Astrocyte of the spinal cord (primary cell): ENCODE measurements at places on chromosomes 2 and 18.

DNA sequence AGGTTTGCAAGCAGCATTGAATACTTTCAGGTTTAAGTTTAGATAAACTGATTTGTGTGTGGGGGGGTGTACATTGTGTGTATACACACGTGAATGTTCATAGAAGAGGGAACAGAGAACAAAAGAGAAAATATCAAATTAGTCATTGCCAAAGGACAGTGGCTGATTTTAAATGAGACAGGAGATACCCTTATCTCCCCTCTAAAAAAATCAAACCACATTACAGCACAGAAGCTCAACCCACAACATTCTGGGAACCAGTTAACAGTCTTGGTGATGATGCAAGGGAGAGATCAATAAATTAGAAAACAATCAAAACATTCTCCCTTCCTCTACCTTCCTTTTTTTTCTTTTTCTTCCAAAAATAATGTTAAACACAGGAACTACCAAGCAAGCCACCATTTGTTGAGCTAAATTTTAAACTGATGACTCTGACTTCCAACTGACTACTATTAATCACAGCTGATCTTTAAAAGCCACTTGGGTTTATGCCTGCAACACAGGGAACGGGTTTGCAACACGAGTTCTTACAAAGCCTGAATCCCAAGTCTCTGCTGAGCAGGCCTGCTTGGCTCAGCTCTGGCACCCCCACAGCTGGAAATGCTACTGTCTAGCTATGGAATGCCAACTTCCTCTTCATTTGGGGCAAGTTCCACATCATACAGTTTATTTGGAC lies 119.2 kb upstream of the ACVR1C start:
- peak; percentile 81 for DNase-seq

- DNase-seq: no peak
These were observed 342.9 kb downstream of the TSN start for GRCh38 chr2:122098306-122098705.

DNA sequence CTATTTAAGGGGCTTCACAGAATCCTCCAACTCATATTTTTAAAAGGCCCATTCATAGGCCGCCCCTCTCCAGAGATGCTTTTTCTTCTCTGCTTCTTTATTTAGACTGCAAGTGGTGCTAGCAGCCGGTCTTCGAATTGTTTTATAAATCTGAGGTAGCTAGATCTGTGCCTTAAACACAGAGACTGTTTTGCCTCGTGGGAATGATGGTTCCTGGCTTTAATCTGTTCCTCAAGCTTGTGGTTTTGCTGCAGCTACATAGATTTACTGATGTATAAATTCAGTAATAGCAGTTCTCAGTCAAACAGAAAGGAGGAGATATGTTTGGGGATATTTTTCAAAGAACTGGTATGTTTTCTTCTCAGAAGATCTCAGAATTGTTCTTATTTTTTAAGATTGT lies 45.3 kb downstream of the TNFRSF11A start:
- no peak for DNase-seq

DNA sequence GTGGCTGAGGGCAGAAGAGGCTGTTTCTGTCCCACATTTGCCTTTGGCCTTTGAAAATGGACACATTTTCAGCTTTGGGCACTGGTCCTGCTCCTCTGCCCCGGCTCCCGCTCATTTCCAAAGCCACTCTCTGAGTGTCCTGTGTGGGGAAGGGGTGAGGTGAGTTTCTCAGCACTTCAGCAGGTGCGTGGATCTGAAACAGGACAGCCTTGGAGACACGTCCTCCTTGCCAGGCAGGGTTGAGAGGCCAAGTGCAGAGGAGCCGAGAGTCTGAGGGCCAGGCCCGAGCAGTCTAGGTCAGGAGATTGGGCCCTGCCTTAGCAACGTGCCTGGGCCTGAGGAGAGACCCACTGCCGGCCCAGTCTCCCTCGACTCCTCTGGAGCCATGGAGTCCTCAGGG lies 21.9 kb upstream of the ALPI start:
- no peak for DNase-seq

DNA sequence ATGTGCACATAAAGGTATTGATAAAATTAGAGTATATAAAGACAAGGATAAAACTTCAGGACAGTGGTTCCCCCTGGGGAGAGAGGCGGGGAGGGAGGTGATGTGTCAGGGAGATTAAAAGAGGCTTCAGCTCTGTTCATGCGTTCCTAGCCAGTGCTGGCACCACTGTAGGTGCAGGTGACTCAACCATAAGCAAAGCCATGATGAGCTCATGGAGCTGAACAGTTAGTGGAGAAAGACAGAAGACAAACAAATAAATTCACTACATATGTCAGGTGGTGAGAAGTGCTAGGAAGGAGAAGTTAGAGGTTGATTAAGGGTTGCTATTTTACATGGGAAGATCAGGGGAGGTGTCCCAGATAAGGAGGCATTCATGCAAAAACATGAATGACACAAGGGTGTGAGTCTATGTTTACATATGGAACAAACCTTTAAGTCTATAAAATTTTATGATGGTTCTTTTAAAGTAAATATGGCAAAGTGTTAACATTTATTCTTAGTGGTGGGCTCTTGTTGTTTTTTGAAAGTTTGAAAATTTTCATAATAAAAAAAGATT lies 136.0 kb downstream of the ANKRD44 start:
- peak; percentile 80 for DNase-seq

DNA sequence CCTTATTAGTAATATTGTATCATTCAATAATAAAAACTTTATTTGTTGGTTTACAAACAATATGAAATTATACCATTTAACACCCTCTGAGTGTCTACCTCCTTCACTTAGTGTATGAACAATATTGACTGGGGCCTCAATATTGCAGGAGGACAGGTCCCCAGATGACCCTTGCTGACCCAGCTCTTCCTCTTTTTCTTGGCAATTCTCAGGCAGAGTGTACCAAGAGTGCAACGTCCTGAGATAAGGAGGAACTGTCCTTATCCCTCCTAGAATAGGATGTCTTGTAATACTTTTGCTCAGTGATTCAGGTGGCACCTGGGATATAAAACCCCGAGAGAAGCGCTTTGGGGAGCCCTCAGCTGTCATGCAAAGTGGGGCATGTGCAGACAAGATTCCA lies 76.8 kb downstream of the PLA2R1 start:
- no peak for DNase-seq

- no peak for DNase-seq
These were observed 6.2 kb downstream of the ODC1 start for GRCh38 chr2:10441948-10442347.
